ENCODE measurements at places on chromosomes 5 and 9.
A peak's percentile ranks its signal among the peaks of the same experiment; 100 is the strongest.

GRCh38 chr5:151315998-151316597 is 12.5 kb upstream of the SLC36A3 start:
- DNase-seq: peak; percentile 64

DNA sequence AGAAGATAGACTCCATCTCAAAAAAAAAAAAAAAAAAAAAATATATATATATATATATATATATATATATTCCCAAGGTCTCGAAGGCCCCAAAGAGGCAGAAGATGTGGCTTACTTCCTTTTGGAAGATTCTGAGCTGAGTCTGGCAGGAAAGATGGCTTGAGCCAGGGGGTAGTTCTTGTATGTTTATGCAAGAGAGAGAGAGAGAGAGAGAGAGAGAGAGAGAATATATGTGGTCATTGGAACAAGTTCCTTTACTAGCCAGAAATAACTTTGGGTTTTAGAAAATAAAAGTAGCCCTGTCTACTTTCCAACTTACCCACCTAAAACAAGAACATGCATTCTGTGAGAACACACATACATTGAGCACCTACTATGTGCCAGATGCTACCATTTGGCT is 17.6 kb downstream of the NCS1 start:
- DNase-seq: no peak

DNA sequence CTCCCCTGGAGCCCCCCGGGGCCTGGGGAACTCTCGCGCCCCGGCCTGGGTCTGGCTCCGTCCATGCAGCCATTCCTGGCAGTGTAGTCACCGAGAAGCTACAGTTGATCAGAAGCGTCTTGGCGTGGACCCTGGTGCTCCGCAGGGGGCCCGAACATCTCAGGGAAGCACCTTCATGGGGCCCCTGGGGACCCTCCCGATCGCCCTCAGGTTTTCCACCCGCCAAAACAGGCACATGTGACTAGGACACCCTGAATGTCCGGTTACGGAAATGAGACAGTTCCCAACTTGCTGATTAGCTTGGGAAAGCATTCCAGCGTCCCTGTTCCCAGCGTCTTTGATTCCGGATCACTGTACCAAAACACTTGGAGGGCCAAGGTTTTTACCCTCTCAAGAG is 472 bp downstream of the FBXO4 start:
- no peak for DNase-seq

- no peak for DNase-seq
Measured at GRCh38 chr9:95083086-95083768, 234.3 kb downstream of the FANCC start.

- peak; percentile 78 for DNase-seq
Measured at GRCh38 chr9:135504262-135505243, 4.1 kb downstream of the MRPS2 start.

All from H9 (cell line).